ENCODE measurements at places on chromosomes 16 and 17.

- no peak for DNase-seq
Observed at GRCh38 chr16:85188822-85189672, 76.8 kb upstream of the CIBAR2 start.

- no peak for DNase-seq
Observed at GRCh38 chr16:88508868-88509748, 56.0 kb downstream of the ZFPM1 start.

GRCh38 chr16:54033747-54034146, 252.8 kb downstream of the IRX3 start:
- DNase-seq, result no peak

- DNase-seq, result no peak
Observed at GRCh38 chr16:61182391-61182790, 853.8 kb downstream of the CDH8 start.

- peak; percentile 33 for DNase-seq
Observed at GRCh38 chr17:39757931-39758873, 20.5 kb downstream of the GRB7 start.

- DNase-seq, result no peak
Observed at GRCh38 chr17:47967607-47968252, 3.2 kb upstream of the CDK5RAP3 start.

DNA sequence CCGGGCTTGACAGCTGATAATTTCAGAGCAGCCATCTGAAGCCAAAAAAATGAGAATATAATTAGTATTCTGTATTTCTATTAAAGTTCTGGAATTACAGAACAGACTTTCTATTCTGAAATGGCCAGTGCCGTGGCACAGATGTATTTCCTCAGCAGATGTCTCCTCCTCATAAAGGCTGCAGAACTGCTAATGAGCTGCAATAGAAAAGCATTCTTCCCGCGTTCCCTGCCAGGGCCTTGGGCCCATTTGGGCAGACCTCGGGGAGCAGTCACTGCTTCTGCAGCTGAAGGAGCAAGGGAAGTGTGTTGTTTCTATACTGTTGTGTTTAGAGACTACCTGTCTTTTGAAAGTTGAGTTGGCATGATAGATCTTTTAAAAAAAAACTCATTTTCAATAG, 152.6 kb upstream of the CACNG5 start:
- DNase-seq, result no peak

DNA sequence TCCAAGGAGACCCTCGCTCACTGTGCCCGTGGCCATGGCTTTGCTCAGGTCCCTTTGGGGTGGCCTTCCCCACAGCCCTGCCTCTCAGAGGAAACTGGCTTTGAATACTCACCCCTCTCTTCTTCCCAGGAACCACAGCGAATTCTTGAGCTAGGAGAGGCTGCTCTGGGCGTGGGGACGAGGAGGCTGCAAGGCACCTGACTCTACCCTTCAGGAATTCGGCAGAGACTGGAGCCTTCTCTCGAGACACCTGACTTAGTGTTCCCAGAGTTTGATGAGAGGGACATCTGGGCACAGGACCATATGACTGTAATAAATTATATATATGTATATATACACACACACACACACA, 6.2 kb downstream of the LLGL2 start:
- no peak for DNase-seq

DNA sequence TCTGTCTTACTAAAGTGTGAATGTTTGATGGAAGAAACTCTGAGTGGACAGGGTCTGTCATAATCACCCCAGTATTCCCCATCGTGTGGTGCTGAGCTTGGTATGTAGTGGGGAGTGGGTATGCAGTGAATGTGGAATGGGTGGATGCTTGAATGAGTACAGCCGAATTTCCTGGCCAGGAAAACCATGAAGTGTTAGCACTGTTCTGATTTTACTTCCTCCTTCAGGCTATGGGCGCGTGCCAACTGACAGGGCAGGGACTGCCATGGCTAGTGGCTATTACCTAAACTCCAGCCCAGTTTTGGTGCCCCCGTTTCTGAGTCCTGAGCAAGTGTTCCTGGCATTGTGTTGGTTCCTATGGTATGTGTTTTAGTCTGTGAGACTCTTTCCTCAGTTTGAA, 48.6 kb downstream of the PRKCA start:
- no peak for DNase-seq

DNA sequence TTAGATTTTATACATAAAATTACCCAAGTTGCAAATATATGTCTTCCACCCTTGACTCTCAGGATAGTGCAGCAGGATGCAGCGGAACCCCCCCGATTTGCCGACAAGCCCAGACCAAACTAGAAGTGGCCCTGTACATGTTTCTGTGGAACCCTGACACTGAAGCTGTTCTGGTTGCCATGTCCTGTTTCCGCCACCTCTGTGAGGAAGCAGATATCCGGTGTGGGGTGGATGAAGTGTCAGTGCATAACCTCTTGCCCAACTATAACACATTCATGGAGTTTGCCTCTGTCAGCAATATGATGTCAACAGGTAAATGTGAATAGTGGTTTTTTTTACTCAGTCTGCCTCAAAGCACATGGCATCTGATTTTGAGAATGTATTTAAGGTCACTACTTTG, 70.7 kb downstream of the OMG start:
- DNase-seq, result no peak

GRCh38 chr17:48618256-48618896, 3.3 kb upstream of the HOXB8 start:
- peak; percentile 53 for DNase-seq

DNA sequence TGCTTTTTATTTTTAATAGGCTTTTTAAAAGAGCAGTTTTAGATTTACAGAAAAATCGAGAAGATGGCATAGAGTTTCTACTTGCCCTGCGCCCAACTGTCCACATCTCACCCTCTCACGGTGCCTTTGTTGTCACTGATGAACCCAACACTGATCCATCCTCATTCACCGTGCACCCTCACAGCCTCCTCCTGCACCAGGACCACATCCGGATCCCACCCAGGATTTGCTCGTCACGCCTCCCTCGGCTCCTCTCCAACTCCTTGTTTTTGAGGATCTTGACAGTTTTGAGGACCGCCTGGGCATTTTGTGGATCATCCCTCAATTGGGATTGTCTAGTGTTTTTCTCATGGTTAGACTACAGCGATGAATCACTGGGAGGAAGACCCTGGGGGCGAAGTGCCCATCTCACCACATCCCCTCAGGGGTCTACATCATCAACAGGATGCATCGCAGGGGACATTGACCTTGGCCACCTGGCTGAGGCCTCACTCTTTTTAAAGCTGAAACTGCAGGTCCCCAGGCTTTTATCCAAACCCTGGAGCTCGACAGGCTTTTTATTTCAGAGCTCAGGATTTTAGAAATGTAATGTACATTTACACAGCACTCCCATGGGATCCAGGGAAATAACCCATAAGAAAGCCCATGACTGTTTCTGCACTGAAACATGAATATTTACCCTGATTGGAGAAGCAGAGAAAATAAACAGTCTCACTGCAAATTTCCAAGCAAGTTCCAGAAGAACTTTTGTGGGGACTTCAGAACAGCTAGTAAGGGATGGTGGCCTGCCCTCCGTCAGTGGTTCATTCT, 71.8 kb upstream of the ZNF469 start:
- no peak for DNase-seq

DNA sequence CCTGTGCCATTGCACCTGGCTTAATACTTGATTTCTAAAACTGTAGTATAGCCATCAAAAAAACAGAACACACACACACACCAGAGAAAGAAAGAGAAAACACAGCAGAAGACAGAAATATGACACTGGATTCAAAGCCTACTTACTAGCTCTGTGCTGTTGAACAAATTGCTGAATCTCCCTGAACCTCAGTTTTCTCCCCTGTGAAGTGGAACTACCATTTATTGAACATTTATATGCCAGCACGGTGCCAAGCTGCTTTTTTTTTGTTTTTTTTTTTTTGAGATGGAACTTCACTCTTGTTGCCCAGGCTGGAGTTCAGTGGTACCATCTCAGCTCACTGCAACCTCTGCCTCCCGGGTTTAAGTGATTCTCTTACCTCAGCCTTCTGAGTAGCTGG, 13.2 kb upstream of the ALOX12B start:
- no peak for DNase-seq

GRCh38 chr17:17769869-17770631, 66.7 kb downstream of the SREBF1 start:
- DNase-seq, result no peak

- DNase-seq, result no peak
Observed at GRCh38 chr17:31570951-31571892, 179.7 kb downstream of the RAB11FIP4 start.

DNA sequence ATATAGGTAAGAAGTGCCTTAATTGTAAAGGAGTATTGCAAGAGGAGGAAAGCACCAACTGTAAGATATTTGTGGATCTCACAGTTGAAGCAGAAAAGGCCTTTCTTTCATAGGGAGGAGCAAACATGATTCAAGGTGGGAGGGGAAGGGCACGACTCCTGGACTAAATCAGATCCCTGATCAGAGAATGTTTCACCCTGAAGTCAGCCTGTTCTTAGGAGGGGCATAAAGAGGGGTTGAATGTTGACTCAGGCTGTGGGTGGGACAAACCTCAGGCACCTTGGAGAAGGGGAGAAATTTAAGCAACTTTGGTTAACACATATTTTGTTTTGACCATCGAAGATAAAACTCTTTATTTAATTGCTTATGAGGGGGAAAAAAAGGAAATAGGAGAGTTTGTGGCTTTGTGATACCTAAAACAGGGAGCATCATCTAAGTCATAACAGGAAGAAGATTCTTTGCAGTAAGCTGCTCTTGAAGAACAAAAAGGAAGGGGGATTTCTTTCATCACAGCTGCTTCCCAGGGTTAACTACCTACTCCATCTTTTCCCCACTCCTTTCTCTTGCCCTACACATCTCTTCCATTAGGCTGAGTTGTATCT, 158.6 kb upstream of the ZNF267 start:
- DNase-seq, result no peak

DNA sequence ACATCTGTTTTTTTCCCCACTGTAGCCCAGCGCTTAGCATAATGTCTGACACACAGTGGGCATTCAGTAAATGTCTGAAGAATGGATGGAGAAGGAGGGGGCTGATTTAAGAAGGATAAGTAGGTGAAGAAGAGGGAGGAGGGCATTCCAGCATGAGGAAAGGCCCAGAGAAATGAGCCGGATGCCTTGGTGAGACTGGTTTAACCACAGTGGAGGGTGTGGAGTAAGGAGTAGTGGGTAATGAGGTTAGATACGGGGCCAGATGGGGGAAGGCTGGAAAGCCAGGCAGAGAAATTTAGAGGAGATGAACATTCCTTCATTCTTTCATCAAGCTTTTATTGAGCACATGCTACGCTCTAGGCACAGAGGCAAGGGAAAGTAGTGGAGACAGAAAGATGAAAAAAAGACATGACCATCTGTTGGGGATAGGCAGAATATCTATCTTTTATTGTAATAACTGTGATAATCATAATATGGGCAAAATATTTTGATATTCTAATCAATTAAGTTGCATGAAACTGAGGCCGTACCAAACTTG, 43.7 kb upstream of the NFAT5 start:
- DNase-seq, result no peak

- DNase-seq, result no peak
Observed at GRCh38 chr16:58885528-58886170, 151.5 kb upstream of the GOT2 start.

DNA sequence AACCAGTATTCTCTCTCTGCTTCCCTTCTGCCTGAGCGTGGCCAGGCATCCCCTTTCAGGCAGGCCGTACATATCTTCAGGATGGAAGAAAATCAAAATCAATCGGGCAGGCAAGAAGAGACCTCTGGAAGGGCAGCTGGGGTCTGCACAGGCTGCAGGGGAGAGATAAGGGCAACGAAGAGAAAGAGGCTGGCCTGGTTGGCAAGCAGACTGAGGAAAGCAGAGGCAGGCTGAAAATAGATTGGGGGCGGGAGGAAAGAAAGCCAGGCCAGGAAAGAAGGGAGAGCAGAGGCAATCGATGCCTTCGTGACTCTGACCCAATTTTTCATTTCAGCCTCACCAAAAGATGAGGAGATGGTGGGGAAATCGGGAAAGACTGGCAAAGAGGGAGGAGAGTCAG, 18.1 kb downstream of the PIPOX start:
- no peak for DNase-seq

DNA sequence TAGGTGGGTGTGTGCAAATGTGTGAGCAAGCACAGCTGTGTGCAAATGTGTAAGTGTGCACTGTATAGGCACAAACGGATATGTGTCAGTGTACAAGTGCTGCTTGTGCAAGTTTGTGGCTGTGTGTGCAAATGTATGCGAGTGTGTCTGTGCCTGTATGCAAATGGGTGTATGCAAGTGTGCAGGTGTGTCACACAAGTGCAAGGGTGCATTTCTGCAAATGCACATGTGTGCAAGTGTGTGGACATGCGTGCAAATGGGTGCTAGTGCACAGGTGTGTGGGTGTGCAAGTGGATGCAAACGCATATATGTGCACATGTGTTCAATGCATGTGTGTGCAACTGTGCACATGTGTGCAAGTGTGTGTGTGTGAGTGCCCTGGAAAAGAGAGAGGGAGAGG, 76.5 kb upstream of the TNRC6C start:
- no peak for DNase-seq

DNA sequence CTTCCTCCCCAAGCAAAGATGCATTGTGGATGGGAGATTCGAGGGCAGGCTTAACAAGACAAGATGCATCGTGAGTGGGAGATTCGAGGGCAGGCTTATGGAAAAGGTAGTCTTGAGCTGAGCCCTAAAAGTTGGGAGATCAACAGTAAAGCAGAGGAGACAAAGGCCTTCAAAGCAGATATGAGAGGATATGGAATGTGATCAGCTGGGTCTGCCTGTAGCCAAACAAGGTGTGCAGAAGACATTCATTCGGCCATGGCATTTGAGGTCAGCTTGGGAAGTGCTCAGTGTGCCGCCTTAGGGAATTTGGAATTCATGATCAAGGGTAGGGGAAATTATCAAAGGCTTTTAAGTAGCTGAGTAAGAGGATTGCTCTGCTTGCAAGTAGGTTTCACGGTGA, 39.5 kb downstream of the DNAH9 start:
- no peak for DNase-seq

DNA sequence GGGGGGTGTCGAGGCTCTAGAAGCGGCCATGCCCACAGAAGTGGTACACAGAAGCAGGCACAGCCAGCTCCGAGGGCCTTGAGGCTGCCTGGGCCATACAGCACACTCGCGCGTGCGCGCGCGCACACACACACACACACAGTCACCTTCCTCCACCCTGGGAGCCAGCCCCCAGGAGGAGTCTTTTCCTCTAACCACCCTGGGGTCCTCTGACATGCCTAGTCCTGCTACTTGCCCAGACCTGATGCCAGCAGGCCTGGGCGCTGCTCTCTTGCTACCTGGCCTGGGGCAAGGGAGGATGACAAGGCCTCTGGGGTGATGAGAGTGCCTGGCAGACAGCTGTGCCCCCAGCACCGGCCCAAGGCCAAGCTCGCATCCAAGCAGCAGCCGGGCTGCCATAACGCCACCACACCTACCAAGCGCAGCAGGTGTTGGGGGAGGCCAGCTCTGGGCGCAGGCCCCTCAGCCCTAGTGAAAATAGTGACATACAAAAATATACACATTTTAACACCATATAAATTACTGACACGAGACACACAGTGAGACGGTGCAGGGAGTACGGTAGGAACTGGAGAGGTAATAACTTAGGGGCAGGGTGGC, 41.1 kb downstream of the TSC2 start:
- DNase-seq, result no peak

DNA sequence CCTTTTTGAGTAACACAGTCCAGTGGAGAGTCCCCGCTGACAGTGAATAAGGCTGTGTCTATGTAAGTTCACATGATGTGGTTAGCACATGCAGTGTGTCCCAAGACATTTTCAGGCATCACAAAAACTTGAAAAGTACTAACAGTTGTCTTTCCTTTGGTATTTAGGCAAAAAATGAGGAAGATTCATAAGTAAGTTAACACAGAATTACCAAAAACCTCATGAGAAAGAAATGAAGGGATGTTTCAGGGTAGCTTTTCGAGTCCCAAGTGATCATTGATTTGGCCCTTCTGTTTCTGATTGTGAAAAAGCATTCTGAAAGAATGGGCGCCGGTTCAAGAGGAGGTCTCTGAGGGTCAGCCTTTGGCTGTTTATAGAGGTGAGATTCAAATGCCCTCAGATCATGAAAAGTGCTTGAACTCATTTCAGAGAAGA, 529 bp upstream of the ASPA start:
- DNase-seq, result no peak

All from stimulated activated CD8-positive, alpha-beta memory T cell treated with anti-CD3 and anti-CD28 coated beads, Interleukin-15, amount 100 ng/mL, for 4 hours (primary cell).